ENCODE measurements at places on chromosomes 16 and 17. TPM values are rescaled to one million over a fixed set of nuclear protein-coding genes. Genes with fewer than 3 reads are reported as not detected.

CTRB1 gene
- total RNA-seq, result not detected

CDRT15 gene
- total RNA-seq, result not detected

EMP2 gene
- total RNA-seq, result 30.8 TPM

CCDC200 gene
- total RNA-seq, result not detected

HOXB7 gene
- 0.54 TPM for total RNA-seq

VMO1 gene
- 0.74 TPM for total RNA-seq

SHBG gene
- total RNA-seq, result not detected

CHRNB1 gene
- total RNA-seq, result 31.2 TPM

SEZ6L2 gene
- 2.6 TPM for total RNA-seq

DNAH9 gene
- 0.21 TPM for total RNA-seq

NOG gene
- 6.1 TPM for total RNA-seq

OTOP2 gene
- not detected for total RNA-seq

MATCAP1 gene
- total RNA-seq, result 10.0 TPM

SOX9 gene
- 50.5 TPM for total RNA-seq

HAS3 gene
- total RNA-seq, result 15.1 TPM

All from foreskin keratinocyte (primary cell).